ENCODE measurements at places on chromosomes 4 and X. TPM values are rescaled to one million over a fixed set of nuclear protein-coding genes. Genes with fewer than 3 reads are reported as not detected.

Gene ARAF
- 8.9 TPM for total RNA-seq

Gene CT45A10
- not detected for total RNA-seq

Gene TXK
- 0.34 TPM for total RNA-seq

Gene LONRF3
- total RNA-seq: 0.34 TPM

Gene TCEANC
- 2.4 TPM for total RNA-seq

Gene IL13RA1
- 42.4 TPM for total RNA-seq

All from nasal cavity respiratory epithelium epithelial cell of viscerocranial mucosa (primary cell).